Nephron progenitor cell (in vitro differentiated cells): ENCODE measurements at places on chromosomes 4 and X.
A peak's percentile ranks its signal among the peaks of the same experiment; 100 is the strongest.

GRCh38 chr4:6410664-6411063 is 61.8 kb downstream of the PPP2R2C start:
- DNase-seq, result no peak

DNA sequence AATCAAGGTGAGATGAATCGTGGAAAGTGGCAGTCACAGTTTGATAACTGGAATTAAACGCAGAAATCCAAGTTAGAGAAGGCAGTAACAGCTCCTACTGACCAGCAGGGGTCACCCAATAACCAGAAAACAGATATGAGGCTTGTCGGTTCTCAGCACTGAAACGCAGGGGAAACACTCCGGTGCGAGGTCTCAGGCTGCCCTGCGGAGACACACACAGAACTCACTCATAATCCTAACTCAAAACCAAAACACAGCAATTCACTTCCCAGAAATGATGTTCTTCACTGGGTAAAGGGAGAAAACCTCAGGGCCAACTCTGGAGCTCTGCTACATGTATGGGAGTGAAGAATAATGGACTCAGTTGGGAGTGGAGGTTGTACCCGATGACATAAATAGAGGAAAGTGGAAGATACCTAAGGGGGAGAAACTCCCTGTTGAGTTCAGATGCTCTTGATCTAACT is 384.4 kb downstream of the RAPGEF2 start:
- peak; percentile 62 for DNase-seq

GRCh38 chr4:186190581-186191199 is 677 bp upstream of the CYP4V2 start:
- DNase-seq, result peak; percentile 52

DNA sequence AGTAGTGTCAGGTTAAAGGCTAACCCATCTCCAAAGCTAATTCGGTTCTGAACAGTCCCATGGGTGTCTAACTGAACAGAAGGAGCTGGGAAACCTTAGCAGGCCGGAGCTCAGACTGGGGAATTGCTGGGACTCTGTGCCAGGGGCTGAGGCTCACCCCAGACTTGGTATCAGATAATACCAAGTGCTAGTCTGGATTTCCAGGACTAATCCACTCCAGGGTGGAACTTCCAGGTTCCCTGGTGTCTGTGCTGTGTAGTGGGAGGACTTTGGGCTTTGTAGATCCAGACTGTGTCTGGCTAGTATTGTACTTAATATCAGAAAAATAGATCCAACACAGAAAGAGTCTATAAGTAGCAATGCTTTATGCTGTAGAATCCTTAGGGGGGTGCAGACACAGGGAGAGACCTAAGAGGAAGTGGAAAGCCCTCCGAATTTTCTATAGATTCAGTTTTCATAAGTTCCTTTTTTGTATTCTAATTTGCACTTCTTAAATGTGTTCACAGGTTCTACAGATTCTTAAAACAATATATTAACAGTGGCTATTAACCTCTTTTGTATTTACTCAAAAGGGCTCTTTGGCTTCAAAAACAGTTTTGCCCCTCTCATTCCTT is 4.1 kb downstream of the ZNF827 start:
- DNase-seq, result no peak
